Stimulated activated CD4-positive, alpha-beta T cell treated with anti-CD3 and anti-CD28 coated beads, Interleukin-1b, Interleukin-23, amount 100 ng/mL, for 4 hours (primary cell): ENCODE measurements at places on chromosomes 7 and 10.

- no peak for DNase-seq
These were observed 15.8 kb upstream of the MYL10 start for GRCh38 chr7:101644879-101645278.

GRCh38 chr7:3280445-3280844 is 20.6 kb upstream of the SDK1 start:
- DNase-seq = no peak

DNA sequence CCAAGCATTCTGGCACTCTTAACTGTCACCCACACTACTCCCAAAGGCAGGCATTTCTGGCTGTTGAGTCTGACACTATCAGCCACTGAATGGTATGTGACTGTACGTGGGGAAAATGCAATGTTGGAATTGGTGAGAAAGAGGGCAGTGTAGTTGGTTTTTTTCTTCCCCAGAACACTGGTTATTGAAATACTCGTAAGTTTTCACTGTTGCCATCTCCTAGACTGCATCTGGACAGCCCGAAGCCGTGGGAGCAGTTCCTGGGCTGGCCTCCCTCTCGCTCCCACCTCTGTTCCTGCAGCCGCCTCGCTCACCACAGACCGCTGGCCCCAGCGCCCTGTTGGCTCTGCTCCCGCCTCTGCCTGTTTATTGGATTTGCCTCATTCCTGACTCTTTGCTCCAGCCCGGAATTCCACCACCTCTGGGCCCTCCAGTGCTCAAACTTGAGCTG is 5.7 kb downstream of the PLCE1 start:
- no peak for DNase-seq

GRCh38 chr7:79455173-79455790 is 1.8 kb upstream of the MAGI2 start:
- DNase-seq = no peak

GRCh38 chr10:4868357-4868657 is 42.3 kb downstream of the AKR1E2 start:
- no peak for DNase-seq

- peak; percentile 29 for DNase-seq
These were observed 104.4 kb upstream of the ZNF92 start for GRCh38 chr7:65269150-65269856.

DNA sequence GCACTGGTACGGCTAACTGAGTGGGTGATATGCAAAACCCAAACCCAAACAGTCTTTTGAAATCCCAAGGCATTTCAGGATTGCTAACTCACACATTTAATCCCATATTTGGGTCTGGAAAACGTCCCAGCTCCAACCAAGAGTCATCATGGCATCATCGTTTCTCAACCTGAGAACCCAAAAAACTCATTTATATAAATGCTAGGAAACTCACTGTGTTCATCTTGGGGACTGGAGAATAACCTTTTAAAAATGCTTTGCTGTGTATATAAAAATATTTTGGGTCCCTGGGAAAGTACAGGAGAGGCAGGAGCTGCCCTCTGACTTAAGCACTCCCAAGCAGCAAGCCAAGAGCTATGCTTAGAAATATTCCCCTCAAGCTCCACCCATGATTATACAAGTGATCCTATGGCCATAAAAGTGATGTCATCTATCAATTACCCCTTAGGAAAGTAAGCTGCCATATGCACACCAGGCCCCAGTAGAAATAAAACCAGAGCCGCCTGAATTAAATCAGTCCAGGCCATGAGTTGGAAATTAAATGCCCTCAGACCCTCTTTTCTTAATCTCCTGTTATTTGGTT is 352.1 kb downstream of the FRMD4A start:
- no peak for DNase-seq

DNA sequence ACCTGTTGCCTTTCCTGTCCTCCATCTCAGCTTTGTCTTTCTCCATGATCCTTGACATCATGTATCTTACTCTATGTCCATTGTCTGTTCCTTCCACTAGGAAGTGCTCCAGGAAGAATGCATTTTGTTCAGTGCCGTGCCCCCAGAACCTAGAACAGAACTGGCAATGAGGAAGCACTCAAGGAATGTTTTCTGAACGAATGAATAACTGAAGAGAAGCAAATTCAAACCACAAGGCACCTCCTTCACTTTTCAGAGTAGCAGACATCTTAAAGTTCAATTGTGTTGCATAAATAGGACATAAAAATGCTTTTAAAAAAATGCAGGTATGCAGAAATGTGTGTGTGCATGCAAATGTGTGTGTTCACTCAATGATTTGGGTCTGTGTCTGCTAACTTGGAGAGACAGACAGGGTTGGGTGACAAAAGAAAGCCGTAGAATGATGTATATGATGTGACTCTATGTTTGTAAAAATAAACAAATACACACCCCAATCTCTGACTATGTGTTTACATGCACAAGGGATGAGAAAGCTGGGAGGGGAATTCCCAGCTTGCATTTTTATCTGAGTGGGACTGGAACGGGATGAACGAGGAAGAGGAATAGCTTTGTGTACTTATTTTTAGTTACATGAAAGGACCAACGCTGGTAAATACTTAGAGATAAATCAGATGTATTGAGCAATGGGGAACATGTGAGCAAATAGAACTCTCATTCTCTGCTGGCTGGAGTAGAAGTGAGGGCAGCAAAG is 237.7 kb downstream of the FANK1 start:
- DNase-seq = no peak

DNA sequence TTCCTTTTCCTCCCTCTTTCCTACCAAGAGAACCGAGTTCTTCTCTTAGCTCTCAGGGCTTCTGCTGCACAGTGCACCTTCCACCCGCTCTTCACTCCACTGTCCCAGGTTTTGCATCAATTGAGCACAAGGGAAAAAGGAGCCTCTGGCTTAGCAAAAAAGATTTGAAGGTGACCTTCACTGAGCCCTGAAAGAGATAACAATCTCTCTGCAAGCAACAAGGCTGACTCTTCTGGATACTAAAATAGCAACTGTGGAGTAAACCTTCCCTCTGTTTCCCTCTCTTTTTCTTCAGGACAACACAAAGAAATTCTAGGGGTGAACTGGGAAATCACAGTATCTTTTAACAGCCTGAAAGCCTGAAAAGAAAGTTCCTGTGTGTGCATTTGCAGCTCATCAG is 354.7 kb upstream of the PODXL start:
- DNase-seq = no peak

DNA sequence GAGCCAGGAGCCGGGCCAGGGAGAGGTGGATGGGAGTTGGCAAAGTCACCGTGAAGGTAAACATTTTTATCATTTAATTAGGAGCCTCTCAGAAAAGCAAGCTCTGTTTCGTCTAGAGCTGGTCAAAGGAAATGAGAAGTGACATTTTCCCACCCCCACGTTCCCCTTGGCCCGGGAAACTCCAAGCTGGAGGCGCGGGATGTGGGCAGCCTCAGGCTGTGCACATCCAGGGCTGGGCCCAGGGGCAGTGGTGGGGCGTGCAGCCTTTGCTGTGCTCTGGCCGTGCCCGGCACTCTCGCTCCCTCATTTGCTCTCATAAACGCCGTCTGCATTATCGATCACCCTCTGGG is 135.6 kb upstream of the RET start:
- no peak for DNase-seq

DNA sequence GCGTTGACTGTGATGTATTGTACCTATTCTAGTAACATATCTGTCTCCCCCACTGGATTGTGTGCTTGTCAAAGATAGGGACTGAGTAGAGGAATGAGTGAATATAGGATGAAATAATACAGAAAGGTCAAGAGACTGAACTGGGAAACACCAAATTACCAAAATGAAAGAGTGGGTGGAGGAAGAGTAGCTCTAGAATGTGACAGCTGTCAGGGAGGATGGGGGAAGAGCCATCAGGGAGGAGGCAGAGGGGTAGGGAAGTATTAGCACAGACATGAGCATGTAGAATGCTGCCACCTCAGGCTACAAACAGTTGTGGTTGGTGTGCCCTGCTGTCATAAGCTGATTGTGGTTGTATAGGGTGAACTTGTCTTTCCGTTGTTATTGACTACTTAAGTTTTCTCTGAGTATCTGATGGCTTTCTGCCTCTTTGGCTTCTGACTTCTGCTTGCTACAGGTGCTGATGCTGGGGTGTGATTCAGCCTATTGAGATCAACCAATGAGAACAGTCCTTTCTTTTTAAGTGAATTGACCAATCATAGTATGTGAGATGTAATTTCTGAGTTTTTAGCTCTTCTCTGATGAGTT is 5.6 kb downstream of the CCSER2 start:
- peak; percentile 6 for DNase-seq

- no peak for DNase-seq
These were observed 6.1 kb upstream of the GPR85 start for GRCh38 chr7:113092762-113093161.

- DNase-seq = no peak
These were observed 42.0 kb downstream of the SRPK2 start for GRCh38 chr7:105346593-105347322.

- DNase-seq = no peak
These were observed 270.5 kb upstream of the MKLN1 start for GRCh38 chr7:131057015-131057793.

DNA sequence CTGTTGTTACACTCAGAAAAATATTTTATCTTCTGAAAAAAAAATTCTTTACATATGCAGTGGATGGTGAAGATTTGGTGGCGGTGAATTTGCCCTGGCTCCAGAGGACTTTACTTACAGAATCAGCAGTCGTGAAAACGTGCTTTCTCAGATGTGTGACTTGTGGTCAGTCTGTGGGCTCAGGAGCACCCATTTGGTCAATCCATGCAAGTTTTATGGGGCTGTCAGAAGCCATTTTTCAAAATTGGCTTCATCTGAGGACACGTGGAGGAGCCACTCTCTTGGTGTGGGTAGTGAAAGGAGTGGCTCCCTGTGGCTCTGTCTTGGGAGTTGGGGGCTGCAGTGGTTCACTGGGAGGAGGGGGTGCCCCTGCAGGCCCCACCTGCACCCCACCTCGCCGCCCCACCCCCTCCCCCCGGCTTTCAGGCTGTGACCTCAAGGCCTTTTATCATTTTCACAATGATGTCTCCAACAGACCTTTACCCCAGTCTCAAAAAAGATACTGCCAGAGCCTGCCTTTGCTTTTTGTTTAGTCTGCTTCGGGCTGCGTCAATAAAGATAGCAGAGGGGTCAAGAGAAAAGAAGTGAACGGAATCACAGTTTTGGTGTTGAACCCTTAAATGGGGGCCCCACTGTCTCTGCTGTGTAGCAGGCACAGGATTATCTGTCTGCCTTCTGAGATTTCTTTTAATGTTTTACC is 137.4 kb downstream of the MGMT start:
- no peak for DNase-seq

- DNase-seq = no peak
These were observed 27.6 kb downstream of the MKI67 start for GRCh38 chr10:128098631-128099030.

DNA sequence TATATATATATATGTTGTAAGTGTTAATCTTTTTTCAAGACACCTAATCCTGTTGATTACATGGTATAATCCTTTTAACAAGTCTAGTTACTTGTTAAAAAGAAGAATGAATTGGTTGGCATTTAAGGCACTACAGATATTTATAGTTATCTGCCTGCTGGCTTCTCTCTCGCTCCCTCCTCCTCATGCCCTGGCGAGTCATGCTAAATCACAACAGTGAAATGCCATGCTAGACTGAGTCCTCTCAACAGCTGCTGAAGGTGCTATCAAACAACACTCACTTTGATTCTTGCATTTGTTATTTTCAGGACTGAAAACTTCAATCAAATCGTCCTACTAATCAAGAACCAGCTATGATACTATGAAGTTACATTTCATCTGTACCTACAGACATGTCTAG is 15.4 kb downstream of the NRAP start:
- no peak for DNase-seq

GRCh38 chr10:31753681-31754080 is 174.9 kb downstream of the ARHGAP12 start:
- no peak for DNase-seq

- no peak for DNase-seq
These were observed 36.3 kb downstream of the JAZF1 start for GRCh38 chr7:28144266-28144665.

GRCh38 chr10:125711110-125711750 is 8.3 kb upstream of the EDRF1 start:
- no peak for DNase-seq

- DNase-seq = no peak
These were observed 11.3 kb upstream of the TRPV6 start for GRCh38 chr7:142896741-142897379.

DNA sequence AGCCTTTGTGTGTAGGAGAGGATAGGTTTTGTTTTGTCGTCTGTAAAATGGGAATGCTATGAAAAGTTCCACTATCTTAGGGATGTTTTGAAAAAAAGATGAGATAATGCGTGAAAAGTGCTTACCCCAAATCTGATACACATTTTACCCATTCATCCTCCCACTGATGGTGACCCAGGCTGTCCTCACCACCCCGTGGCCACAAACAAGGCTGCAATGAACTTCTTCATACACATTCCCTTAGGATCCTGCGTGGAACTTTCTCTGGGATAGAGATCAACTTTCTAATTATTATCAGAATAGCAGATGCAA is 399 bp upstream of the OGDHL start:
- no peak for DNase-seq

GRCh38 chr10:17023386-17024298 is 106.0 kb downstream of the CUBN start:
- DNase-seq = no peak

GRCh38 chr7:132361146-132361545 is 215.1 kb downstream of the PLXNA4 start:
- no peak for DNase-seq

DNA sequence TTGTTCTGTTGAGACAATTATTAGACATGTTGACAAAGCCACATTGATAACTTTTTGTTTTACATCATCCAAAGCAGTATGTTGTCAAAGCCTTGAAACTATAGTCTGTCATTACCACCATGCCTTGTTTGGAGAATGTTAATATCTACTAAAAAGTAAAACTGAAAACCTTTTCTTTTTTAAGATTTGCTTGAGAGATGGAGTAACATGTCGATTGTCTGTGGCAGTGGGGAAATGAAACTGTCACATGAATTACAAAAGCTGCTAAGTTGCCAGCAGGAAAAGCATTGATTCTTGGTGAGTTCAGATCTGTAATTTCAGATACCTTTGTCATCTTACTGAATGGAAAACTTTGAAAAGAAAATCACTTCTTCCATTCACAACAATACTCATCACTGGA is 69.1 kb downstream of the TFPI2 start:
- DNase-seq = no peak

GRCh38 chr10:24834869-24835268 is 111.2 kb upstream of the ARHGAP21 start:
- DNase-seq = no peak

DNA sequence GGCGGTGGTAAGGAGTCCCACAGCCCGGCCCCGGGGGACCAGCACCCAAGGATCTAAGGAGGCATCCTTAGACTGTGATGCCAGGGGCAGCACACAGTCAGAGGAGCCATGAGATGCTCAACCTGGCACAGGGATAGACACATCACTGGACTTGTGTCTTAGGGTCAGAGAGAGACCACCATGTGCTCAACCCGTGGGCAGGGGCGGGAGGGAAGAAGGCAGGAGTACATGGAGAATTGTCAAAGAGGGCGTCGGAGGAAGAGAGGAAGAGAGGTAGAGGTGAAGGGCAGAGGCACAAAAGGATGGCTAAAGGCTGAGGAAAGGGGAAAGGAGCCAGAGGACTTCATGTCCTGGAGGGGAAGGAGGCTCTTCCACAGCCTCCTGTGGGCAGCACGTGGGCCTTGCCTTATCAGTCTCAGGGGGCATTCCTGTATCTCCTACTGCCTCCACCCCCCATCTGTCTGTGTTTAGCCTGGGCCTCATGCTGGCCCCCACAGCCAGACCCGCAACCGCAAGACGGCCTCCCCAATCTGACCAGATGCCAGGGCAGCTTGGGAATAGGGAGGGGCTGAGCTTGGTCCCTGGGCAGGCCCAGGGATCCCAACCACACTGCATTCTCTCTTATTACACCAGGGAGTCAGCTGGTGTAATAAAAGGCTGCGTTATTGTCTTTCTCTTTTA is 2.2 kb downstream of the ADCY1 start:
- DNase-seq = no peak
